ENCODE measurements at places on chromosomes 5 and 9. TPM values are rescaled to one million over a fixed set of nuclear protein-coding genes. Genes with fewer than 3 reads are reported as not detected.

Gene LIFR
- 6.6 TPM for total RNA-seq

Gene WNK2
- 5.9 TPM for total RNA-seq

Gene SHB
- 30.7 TPM for total RNA-seq

Gene MUSK
- total RNA-seq: not detected

Gene TAF11L13
- total RNA-seq: not detected

Gene GABBR2
- 0.13 TPM for total RNA-seq

Gene MELK
- total RNA-seq: 66.3 TPM

Gene PLAA
- total RNA-seq: 29.0 TPM

Gene BRD9
- total RNA-seq: 41.8 TPM

Gene ANKRA2
- total RNA-seq: 8.9 TPM

Measured in A549 treated with Mapracorat at 1 μM for 4 hours (cell line).